HL-60 (cell line): ENCODE measurements at places on chromosomes 7 and 10.

GRCh38 chr10:486206-486605 is 203.3 kb downstream of the DIP2C start:
- no peak for DNase-seq

- DNase-seq: no peak
Measured at GRCh38 chr10:29685506-29685905, 50.7 kb upstream of the SVIL start.

DNA sequence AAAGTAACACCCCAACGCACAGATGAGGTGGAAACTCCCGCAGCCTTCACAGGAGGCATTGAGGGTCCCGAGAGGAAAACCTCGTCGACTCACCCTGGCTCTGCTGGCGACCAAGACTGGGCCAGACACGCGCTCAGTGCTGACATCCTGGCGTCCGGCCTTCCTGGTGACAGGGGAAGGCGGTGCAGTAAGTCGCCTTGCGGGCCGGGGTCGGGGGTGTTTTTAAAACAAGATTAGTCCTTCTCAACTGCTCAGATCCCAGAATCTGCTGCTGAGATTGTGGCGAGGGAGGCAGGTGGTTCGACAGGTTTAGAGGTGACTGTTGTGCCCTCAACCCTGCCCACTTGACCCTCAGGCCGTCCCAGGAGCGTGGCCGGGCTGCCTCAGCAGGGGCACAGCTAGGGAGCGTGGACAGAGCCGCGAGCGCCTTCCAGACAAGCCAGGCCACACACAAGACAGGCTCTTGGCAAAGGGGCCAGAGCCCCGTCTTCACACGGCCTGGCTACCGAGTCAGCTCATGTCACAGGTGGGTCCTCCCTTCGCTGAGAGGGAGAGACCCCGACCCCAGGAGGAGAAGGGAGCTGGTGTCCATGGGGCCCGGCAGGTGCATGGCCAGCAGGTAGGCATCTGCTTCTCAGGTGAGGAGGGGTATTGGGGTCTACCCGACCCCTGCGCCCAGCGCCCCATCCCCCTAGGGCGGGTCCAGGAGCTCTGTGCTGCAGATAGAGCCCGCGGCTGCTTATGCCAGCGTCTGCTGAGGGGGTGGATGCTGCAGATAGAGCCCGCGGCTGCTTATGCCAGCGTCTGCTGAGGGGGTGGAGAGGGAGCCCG is 81.6 kb downstream of the DNAJB6 start:
- no peak for DNase-seq

DNA sequence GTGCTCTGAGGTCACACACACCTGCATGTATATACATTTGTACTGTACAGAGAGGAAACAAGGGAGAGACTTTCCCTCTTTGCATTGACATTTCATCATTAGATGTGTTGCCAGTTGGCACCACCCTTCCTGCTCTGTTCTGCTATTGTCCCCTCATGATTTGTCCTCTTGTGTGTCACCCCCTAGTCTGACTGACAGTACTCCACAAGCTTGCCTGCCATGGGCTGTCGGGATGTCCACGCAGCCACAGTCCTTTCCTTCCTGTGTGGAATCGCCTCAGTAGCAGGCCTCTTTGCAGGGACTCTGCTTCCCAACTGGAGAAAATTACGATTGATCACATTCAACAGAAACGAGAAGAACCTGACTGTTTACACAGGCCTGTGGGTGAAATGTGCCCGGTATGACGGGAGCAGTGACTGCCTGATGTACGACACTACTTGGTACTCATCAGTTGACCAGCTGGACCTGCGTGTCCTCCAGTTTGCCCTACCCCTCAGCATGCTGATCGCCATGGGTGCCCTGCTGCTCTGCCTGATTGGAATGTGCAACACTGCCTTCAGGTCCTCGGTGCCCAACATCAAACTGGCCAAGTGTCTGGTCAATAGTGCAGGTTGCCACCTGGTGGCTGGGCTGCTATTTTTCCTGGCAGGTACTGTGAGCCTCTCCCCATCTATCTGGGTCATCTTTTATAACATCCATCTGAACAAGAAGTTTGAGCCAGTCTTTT is 9.4 kb downstream of the CLDN12 start:
- no peak for DNase-seq

- peak; percentile 10 for DNase-seq
Measured at GRCh38 chr10:74300666-74301065, 149.6 kb downstream of the ADK start.

GRCh38 chr7:94178230-94178629 is 174.1 kb upstream of the BET1 start:
- no peak for DNase-seq

DNA sequence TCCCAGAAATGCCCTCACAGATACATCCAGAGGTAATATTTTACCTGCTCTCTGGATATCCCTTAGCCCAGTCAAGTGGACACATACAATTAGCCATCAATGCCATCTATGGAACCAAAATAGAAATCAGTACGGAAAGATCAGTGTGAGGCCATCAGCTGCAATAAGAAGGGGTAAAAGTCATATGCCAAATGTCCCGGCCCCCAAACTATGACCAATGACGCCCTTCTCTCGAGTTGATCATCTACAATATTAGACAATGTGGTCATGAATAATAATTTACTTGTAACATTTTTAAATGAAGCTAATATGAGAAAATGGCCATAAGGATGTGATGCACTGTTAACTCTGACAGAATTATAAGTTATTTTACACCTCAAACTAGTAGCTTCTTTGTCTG is 588.9 kb downstream of the POM121L12 start:
- DNase-seq: no peak

- no peak for DNase-seq
Measured at GRCh38 chr7:152922318-152923081, 162.9 kb downstream of the ACTR3B start.

DNA sequence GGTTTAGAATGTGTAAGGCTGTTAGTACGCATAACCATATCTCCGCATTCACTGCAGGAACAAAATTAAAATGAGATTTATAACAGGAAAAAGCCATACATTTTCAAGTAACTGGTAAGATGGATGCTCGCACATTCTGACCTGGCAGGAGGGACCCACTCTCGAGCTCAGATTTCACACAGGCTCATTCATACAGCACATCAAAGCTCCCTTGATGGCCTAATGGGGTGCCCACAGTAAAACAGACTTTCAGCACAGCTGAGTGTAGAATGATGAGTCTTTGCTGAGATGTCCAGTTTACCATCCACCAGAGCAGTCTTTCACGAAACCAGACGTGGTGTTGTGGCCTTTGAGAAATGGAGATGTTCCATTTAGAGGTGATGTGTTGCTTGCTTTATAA is 8.9 kb downstream of the FOXI2 start:
- no peak for DNase-seq

GRCh38 chr10:62278441-62278910 is 9.8 kb upstream of the RTKN2 start:
- no peak for DNase-seq

DNA sequence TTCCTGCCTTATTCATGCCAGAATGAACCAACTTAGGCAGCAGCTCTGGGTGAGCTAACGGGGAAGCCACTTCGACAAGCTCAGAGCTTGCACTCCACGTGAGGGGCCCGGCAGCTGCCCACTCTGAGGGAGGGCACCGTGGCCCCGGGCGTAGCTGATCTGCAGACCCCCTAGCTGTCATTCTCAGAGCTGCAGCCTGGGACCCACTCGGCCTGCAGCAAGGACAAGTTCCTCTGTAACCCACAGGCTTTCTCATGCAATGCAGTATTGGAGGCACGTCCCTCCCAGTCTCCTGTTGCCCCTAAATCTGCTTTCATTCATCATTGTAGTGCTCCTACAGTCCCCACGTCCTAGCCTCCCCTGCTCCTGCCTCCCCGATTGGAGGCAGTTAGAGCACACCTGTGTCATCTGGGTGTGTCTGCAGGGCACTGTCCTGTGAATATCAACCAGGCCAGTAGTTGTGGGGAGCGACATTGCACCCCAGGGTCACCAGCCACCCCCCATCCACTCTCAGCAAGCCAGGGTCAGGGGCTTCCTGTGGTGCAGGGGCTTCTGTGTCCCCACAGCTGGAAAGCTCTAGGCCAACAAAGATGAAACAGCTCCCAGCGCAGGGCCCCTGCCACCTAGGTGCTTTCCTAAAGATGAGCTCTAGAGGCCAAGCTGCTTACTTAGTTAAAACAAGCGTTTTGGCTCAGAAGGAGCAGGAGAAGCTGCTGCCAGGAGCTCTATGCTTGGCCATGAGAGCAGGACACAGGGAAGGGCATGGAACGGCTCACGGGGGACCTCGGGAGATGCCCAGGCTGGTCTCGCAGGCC is 333.6 kb downstream of the ADARB2 start:
- no peak for DNase-seq

DNA sequence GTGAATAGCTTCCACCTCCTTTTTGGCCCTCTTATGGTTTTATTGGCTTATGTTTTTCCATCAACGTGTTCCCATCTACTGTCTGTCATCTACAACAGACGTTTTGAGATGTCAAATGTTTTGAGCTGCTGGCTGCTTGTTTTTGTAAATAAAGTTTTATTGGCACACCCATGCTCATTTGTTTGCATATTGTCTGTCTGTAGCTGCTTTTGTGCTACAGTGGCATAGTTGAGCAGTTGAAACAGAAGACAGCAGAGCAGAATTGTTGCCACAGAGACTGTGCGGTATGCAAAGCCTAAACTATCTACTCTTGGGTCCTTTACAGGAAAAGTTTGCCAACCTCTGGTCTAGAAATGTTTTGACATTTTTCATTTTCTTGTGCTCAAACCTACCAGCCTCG is 88.7 kb downstream of the VPS50 start:
- no peak for DNase-seq

- DNase-seq: no peak
Measured at GRCh38 chr7:38655833-38656774, 24.9 kb upstream of the AMPH start.

- DNase-seq: no peak
Measured at GRCh38 chr7:141444961-141445360, 106.2 kb upstream of the AGK start.

DNA sequence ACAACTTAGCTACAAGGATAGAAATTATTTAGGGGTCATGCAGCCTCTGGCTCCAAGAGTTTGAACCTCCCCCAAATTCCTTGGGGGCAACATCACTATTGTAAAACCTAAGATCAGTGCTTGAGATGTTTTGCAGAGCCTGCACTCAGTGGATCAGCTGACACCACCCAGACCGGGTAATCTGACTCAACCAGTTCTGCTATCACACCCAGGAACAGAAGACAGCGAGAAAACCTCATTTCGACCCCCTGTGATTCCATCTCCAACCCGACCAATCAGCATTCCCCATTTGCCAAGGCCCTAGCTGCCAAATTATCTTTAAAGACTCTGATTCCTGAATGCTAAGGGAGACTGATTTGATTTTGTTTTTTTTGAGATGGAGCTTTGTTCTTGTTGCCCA is 5.2 kb downstream of the TACR2 start:
- no peak for DNase-seq

DNA sequence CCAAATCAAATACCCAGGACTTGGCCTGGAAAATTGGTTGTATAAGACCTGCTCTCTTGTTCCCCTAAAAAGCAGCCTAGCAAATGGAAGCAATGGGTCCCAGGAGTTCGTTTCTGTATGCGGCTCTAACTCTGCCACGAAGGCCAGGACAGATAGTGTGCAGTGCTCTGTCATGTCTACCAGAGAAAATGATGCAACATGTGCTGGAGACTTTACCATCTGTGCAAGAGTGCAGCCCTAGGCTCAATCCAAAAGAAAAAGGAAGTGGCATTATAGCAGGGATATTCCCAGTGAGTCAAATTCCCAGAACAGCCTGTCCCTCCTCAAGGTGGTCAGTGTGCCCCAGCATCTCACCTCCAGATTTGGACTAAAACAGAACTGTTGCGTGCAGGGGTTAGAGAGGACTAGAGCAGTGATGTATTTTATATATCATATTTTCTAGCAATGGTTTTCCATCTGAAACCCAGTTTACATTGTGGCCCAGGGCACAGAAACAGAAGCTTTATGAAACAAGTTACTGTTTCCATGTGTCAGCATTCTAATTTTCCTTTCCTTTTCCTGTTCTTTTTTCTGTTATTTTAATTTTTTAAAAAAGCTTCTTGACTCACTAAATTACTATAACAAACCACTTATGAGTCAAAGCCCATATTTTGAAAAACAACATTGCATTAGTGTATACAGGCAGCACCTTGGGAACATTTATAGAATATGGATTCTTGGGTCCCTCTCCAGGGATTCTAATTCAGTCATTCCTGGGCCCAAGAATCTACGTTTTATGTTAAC is 311.2 kb downstream of the RNLS start:
- peak; percentile 81 for DNase-seq

DNA sequence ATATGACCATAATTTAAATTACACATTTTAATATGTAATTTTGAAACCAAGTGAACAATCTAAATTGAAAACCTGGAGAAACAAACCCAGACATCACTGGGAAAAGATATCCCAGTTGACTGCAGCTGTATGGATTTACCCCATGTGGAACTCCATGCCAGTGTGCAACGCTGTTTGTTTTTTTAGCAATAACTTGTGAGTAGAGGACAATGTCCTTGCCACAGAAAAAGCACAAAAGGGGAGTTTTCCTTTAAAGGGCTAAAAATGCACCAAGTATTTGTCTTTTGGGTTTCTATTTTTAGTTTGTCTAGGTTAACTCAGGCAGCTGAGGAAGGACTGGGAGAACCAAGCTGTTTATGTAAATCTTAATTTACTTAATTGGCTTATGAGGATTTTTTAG is 15.1 kb upstream of the COL17A1 start:
- no peak for DNase-seq

DNA sequence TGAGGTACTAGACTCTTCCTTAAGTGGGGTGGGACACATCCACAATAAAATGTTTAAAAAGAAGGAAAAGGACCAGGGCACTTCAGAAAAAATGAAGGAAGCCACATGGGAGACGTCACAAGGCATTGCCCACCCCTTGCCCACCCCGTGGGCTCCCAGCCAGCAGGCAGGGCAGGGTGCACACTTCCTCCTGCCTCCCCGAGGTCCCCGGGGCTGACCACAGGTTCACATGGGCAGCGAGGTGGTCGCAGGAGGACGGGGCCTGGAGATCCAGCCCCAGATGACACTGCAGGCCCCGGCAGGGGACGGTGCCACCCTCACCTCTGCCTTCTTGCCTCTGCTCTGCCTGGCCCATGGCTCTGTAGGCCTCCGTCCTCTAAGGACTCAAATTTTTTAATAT is 45.6 kb downstream of the PWWP2B start:
- DNase-seq: no peak

GRCh38 chr10:29344073-29344820 is 55.4 kb downstream of the LYZL1 start:
- DNase-seq: no peak

DNA sequence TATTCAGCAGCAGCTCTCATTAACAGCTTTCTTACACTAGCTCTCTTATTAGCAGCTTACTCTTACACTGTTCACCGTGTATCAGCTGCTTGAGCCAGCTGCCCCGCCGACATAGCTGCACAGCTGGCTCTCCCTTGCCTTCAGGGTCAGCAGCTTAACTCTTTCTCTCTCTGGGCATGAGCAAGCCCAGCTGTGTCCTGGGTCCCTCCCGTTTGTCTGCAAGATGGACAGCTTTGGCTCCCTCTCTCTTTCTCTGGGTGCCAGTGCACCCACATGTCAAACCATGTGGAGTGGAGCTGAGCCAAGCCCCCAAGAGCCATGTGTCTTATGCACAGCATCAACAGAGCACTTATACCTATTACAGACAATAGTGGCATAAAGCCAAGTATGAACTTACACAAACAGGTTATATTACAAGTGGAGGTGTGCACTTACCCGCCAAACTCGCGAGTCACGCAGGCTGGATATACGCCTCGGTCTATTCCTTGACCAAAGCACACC is 35.7 kb upstream of the MTPAP start:
- peak; percentile 23 for DNase-seq

GRCh38 chr10:118047157-118047719 is 497 bp upstream of the RAB11FIP2 start:
- DNase-seq: no peak

GRCh38 chr7:46414946-46415345 is 493.9 kb upstream of the IGFBP3 start:
- no peak for DNase-seq
